ENCODE measurements at places on chromosomes 1 and 21.
A peak's percentile ranks its signal among the peaks of the same experiment; 100 is the strongest.

GRCh38 chr1:2300004-2300771 is 72.1 kb downstream of the SKI start:
- DNase-seq: peak; percentile 47

- DNase-seq: no peak
Observed at GRCh38 chr21:25385911-25386474, 221.3 kb downstream of the MRPL39 start.

DNA sequence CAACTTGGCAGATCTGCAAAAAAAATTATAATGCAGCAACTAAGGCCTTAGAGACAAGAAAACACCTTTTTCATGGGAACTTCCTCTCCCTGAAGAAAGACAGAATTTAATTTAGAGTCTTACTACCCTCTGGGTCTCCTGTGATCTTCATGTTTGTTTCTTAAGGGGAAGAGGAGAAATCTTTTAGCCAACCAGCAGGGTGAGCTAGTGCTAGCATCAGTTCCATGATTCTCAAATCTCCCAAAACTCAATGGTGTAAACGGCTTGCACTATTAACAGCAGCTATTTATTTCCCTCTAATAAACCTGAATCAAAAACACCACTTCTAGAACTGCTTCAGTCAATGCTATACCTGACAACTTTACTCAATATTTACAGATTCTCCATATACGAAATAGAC is 3.8 kb downstream of the ZNF644 start:
- no peak for DNase-seq

GRCh38 chr1:113536182-113536780 is 146.0 kb downstream of the MAGI3 start:
- no peak for DNase-seq

DNA sequence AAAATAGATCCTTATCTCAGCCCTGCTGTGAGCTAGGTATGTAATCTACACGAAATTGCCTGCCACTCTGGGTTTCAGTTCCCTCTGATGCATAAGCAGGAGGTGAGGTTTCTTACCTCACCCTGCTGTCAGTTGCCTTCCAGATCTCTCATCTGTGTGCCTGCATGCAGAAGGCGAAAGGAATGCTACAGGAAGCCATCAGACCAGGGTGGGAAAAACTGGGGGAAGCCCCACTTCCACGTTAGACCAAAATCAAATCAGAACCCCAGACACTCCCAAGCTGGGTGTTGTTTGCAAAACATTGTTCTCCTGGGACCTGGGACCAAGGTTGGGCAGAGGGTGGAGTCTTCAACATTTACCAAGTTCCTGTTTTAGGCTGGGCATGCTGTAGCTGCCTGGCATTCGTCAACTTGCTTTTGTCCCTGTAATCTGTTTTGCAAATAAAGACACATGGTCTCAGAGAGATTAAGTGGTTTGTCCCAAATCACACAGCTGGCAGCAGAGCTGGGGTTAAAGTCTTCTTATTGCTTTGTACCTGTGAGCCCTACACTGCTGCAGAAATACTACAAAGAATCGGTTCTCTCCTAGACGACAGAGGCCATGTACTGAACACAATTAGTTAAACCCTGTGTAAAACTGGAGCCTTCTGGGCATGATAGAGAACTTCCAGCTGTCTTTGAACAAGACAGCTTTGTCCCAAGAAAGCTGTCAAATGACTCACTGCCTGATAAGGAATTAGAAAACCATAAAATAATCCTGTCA is 389.7 kb upstream of the RUNX1 start:
- DNase-seq: no peak

DNA sequence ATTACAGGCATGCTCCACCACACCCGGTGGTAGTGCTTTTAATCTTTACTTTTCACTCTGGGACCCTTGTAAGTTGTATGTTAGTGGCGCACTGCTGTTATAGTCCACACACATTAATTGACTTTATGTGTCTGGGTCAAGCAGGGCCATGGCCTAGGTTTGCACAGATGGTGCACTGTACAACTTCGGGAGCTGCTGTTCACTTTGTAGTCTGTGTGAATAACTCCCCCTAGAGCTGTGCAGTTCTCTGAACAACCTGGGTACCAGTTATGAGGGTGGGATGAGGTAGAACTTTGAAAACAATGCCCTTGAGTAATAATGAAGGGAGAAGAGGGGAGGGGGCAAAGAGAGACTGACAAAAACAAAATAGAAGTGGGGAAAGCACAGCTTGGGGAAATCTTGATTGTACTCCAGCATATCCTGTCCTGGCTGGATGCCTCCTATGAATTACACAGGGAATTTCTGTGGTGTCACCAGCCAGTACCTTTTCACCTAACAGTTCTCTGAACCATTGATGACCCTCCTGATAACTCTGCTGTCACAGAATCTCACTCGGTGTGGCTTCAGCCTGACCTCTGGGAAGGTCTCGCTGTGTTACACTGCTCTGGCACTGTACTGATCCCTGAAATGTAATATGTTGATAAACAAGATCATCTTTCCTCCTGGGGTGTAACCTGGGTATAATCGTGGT is 2.2 kb downstream of the PTGFRN start:
- no peak for DNase-seq

DNA sequence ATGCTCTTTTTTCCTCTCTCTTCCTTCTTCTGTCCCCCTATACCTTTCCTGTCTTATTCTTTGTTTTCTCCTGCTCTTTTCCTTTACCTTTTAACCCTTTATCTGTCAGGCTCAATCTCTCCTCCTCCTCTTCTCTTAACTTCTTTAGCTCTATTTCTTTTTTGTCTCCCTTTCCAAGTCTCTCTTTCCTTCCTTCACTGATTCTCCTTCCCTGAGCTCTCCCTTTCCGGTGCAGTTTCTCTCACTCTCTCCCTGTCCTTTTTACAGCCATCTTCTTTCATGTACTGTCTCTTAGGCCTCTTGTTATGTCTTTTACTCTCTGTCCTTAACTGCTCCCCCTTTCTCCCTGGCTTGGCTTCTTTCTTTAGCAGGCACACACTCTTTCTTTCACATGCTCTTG is 12.0 kb downstream of the SLC30A7 start:
- no peak for DNase-seq

- no peak for DNase-seq
Observed at GRCh38 chr1:26234644-26235370, 807 bp downstream of the CEP85 start.

- peak; percentile 30 for DNase-seq
Observed at GRCh38 chr21:33976082-33977016, 60.7 kb upstream of the ATP5PO start.

DNA sequence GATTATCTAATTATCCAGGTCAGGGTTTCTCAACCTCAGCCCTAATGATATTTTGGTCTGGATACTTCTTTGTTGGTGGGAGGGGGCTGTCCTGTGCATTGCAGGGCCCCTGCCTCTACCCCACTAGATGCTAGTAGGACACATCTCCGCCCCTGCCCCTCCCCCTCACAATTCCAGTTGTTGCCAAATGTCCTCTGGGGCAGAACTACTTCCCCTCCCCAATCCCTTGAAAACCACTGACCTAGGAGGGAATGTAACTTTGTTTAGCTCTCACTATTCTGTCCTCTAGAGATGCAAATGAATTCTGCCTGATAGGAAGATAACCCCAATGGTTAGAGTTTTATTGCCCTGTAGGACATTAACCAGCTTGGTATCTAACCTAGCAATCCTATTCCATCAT is 8.1 kb downstream of the CACNA1S start:
- DNase-seq: no peak

GRCh38 chr1:104726917-104727316 is 977.2 kb downstream of the AMY1C start:
- DNase-seq: no peak

DNA sequence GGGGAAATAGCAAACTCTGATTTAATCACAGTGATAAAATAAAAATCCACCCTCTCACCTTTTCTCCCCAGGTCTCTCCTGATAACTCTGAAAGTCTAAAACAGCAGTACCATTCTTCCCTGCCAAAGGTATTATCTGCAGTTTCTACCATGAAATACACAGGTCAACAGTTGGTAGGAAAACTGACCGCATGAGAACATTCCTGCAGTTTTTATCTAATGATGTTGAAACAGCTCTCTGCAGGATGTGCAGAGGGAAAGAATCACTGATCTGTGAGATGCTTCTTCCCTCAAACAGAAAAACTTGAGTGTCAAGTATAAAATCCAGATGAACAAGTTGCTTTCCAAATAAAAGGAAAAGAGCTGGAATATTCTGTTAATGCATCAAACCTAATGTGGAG is 39.1 kb downstream of the KCNJ6 start:
- no peak for DNase-seq

DNA sequence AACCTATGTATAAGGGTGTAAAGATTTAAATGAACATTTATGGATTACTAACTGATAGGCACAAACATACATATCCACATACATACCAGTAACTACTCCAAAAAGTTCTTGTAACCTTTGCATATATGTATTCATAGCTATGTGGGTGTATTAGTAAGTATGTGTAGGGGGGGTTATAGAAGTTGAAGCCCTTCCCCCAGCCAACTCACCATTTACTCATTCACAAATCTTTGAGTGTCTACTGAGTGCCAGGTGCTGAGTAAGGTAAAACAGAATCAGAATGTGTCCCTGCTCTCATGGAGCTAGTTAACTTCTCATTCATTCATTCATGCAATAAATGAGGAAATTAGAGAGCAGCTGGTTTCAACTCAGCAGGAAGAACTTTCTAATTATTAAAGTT is 1.3 kb downstream of the C1orf146 start:
- DNase-seq: no peak

- no peak for DNase-seq
Observed at GRCh38 chr1:21514245-21514644, 5.0 kb downstream of the ALPL start.

GRCh38 chr1:228740543-228741317 is 5.5 kb downstream of the RHOU start:
- DNase-seq: no peak

DNA sequence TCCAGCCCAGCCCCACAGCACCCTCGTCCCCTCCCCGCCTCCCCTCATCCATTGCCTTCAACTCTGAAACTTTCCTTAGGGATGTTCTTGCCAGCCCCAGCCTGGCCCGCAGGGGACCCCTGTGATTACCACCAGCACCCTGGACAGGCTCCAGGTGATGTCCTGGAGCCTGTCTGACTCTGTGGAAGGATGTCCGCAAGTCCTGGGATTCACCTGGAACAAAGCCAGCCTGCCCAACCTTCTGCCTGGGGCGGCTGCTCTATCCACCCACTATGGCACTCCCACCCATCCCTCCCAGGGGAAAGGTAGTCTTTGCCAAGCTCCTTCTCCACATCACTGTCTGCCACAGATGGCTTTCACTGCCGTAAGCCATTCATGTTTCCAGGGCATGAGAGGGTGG is 24.4 kb upstream of the PTPRF start:
- no peak for DNase-seq

DNA sequence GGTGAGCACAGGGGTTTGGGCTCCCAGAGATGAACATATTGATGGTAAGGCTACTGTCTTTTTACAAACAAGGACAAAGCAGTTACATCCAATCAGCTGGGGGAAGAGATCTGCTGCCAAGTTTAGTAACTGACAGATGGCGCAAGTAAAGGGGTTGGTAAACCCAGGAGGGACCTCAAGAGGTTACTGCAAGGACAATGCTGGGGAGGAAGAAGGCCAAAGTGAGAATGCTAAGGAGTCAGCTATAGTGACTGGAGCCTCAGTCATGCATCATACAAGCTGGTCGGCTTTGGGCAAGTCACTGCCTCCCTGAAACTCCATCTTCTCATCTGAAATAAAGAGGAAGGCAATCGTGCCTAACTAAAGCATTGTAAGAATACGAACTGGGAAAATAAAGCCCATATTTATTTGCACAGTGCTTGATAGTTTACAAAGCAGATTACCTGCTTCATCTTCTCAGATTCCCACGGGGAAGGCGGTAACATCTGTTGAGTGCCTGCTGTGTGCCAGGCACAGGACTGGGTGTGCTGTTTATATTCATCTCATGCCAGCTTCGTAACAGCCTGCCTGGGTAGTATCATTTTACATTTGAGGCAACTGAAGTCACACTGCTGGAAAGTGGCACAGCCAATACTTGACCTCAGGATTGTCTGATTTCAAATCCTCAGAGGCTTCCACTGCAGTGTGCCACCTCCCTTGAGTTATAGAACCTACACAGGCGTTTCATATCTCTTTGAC is 114.8 kb downstream of the BEND5 start:
- no peak for DNase-seq

- DNase-seq: no peak
Observed at GRCh38 chr1:204274446-204274845, 60.7 kb upstream of the GOLT1A start.

DNA sequence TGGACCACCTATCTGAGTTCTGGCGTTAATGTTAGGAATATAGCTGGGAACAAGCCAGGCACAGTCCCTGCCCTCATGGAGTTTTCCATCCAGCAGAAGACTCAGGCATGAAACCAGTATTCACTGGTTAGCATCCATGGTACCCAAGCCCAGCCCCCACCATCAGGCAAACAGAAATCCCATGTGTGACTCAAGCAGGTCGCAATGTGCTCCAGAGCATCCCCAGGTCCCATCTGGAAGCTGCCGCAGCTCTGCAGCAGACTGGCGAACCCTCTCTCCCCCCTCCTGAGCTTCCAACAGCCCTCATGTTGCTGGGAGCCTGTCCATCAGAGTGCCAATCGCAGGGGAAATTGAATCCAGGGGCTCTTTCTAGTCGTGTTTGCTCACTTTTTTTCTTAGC is 174.2 kb downstream of the RRAGC start:
- DNase-seq: no peak

- DNase-seq: no peak
Observed at GRCh38 chr1:27536767-27537166, 46.8 kb upstream of the WASF2 start.

- DNase-seq: no peak
Observed at GRCh38 chr1:19377812-19378718, 65.9 kb downstream of the SLC66A1 start.

DNA sequence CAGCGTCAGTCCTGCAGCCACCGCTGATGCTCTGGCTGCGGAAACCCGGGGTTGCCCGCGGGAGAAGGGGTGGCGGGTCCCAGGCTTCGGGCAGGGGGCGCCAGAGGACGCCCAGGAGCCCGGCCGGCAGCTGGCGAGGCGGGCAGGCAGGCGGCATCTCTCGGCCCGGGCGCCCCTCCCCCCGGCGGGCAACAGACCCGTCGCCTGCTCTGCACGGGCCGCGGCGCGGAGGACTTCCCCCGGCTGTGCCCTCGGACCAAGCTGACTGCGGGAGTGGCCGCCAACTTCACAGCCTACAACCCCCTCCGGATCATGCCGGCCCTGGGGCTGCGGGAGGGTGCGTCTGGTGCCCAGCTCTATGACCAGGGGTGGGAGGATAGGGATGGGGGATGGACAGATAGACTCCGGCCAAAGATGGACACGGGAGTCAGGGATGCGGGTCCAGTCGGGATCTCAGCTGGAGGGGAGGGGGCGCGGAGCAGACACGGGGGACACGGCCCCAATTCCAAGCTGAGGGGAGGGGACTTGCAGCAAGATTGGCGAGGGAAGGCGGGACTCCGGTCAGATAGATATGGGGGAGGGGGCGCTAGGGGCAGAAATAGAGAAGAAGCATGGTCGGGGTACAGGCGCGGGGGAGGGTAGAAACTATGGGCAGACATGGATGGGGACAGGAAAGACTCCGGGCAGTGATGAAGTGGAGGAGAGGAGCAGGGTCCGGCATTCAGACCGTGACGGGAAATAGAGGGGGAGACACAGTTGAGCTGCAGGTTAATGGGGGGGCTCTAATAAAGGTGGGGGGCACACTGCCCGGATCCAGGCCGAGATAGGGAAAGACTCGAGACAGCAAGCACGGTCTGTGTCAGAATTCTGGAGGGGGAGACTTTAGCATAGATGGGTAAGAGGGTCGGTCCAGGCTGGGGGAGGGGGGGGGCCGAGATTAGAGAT is 1.1 kb downstream of the ADGRB2 start:
- no peak for DNase-seq

All from stimulated activated CD8-positive, alpha-beta memory T cell treated with anti-CD3 and anti-CD28 coated beads, Interleukin-4, amount 100 ng/mL, for 1 hour (primary cell).